ENCODE measurements at places on chromosomes 2 and 18.

DNA sequence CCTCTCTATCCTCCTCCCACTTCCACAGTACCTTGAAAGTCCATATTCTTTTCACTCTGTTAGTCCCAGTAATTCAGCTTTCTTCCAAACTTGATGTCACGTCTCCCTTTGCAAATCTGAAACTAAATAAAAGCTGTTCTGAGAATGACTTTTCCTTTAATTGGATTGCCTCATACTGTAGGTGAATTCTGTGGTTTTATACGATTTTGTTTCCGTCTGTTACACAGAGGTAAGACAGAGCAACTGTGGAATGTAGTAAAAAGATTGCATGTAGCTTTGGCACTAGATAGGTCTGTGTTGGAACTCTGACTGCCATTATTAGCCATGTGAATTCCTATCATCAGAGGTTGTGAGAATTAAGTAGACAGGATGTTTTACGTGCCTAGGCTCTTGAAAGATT lies 25.9 kb downstream of the MALT1 start:
- H3K27me3 ChIP-seq: no peaks in the 10 kb centered on the region
- H3K36me3 ChIP-seq: peaks cover 10% of the 10 kb centered on the region
- no peak overlapping the region for H3K27ac ChIP-seq
- no peak overlapping the region for H3K4me3 ChIP-seq

GRCh38 chr2:172722481-172722880 lies 13.2 kb upstream of the RAPGEF4 start:
- no peaks in the 10 kb centered on the region for H3K4me1 ChIP-seq
- no peaks in the 10 kb centered on the region for H3K27me3 ChIP-seq
- no peaks in the 10 kb centered on the region for H3K36me3 ChIP-seq
- no peak overlapping the region for H3K27ac ChIP-seq
- DNase-seq: no peak

- peaks cover 13% of the 10 kb centered on the region for H3K36me3 ChIP-seq
- no peak for DNase-seq
- no peaks in the 10 kb centered on the region for H3K27me3 ChIP-seq
- peak overlapping the region; percentile 76 for H3K27ac ChIP-seq
- no peak overlapping the region for H3K4me3 ChIP-seq
Observed at GRCh38 chr2:69217333-69218080, 169.5 kb downstream of the GFPT1 start.

- DNase-seq: no peak
- no peaks in the 10 kb centered on the region for H3K4me1 ChIP-seq
- no peaks in the 10 kb centered on the region for H3K36me3 ChIP-seq
- H3K4me3 ChIP-seq: no peak overlapping the region
- no peaks in the 10 kb centered on the region for H3K27me3 ChIP-seq
- H3K27ac ChIP-seq: no peak overlapping the region
Observed at GRCh38 chr2:196967116-196967515, 40.6 kb upstream of the PGAP1 start.

DNA sequence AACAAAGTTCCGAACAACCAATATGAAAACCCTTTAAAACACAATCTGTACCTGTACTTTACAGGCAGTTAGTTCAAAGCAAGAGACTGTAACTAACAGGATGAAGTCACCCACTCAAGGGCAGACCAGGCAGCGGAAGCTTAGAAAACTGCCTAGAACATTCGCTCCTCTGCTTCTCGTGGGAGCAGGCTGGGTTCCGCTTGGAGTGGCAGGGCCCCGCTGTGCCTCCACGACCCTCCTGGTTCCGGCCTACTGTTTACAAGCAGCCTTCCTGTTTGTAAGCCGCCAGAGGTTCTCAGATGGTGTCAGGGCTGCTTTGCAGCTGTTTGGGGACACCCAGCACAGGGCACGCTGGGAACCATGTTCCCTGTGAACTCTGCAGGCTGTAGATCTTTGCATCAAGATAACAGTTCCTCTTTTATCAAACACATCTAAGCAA lies 31.3 kb downstream of the CIB4 start:
- no peak overlapping the region for H3K4me3 ChIP-seq
- H3K27me3 ChIP-seq: peaks cover 44% of the 10 kb centered on the region
- DNase-seq: no peak
- no peak overlapping the region for H3K27ac ChIP-seq
- no peaks in the 10 kb centered on the region for H3K36me3 ChIP-seq
